Activated T-helper 17 cell treated with anti-CD3 and anti-CD28 coated beads, Interleukin-2, amount 50 U/mL, for 72 hours (primary cell): ENCODE measurements at places on chromosomes 5 and 9.
A peak's percentile ranks its signal among the peaks of the same experiment; 100 is the strongest.

DNA sequence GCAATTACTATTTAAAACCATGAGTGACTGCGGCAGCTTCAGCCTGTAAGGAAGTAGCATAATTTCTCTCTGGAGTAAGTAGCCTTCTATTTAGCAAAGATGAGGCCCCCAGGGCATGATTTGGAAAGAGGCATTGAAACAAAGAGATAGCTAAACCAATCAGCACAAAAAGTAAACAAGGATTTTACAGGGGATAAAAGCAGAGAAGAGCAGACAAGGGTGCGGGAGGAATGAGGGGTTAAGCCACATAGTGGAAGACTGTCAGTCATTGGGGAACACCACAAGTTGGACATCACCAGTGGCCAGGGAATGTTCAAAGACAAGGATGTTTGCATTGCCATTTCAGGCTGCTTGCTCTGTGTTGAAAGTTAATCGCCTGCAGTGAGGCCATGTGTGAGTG is 24.0 kb upstream of the C5orf63 start:
- no peak for ATAC-seq

GRCh38 chr5:143680672-143681259 is 131.2 kb upstream of the HMHB1 start:
- no peak for ATAC-seq

DNA sequence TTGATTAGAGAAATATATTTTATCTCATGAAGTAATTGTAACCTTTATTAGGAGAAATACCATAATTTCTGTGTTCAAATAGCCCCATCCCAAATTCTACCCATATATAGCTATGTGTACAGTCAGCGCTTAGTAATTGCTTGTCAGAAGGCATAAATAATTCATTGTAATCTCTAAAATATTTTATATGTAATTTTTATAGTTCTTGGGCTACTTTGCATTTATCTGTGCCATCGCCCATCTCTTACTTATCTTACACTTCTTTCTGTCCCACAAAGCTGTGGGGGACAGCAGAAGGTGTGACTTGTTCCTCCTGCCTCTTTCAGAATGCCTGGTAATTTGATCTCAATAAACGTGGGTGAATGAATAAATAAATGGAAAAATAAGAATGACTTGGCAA is 5.5 kb downstream of the ADAMTSL1 start:
- no peak for ATAC-seq

GRCh38 chr9:105216440-105217178 is 27.8 kb upstream of the SLC44A1 start:
- ATAC-seq, result no peak

DNA sequence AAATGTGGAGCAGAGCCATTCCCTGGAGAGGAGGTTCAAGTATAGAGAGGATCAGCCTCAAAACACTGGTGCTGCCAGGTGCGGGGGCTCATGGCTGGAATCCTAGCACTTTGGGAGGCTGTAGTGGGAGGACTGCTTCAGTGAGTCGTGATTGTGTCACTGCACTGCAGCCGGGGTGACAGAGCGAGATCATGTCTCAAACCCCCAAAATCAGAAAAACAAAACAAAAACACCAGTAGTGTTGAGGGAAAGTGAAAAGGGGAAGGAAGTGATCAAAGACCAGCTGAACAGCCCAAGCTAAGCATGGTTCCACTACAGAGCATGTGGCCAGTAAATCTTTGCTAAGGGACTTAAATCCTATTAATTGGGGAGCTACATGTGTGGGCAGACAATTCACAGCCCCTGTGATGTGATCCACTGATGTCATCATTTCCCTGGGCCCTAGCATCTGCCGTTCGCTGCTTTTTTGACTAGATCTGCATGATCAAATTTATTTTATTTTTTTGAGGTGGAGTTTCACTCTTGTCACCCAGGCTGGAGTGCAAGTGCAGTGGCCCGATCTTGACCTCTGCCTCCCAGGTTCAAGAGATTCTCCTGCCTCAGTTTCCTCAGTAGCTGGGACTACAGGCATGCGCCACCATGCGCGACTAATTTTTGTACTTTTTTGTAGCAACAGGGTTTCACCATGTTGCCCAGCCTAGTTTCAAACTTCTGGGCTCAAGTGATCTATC is 2.7 kb upstream of the PCBD2 start:
- ATAC-seq, result no peak

DNA sequence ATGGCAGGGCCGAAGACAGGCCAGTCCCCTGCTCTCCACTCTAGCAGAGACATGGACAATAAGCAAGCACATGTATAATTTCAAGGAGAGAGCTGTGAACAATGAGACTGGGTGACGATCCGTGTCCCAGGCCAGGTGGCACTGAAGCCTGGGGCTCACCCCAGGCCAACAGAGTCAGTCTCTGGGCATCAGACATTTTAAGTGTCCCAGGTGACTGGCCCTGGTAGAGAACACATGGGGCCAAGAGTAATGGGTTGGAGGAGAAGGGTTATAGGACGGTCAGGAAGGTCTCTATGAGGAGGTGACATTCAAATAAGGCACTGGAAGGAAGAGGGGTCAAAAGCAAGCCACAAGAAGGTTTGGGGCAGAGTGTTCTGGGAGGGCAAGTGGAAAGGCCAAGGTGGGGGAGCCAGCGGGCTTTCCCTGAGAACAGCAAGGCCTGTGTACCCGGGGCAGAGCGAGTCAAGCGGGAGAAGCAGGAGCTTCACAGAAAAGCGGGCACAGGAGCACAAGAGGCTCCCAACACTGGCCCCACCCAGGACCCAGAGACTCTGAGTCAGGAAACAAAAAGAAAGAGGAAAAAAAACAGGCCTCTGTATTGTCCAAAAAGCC is 1.1 kb upstream of the AKNA start:
- ATAC-seq, result no peak

GRCh38 chr5:6749026-6749716 is 35.9 kb downstream of the TENT4A start:
- ATAC-seq, result no peak

GRCh38 chr5:9782826-9783560 is 152.8 kb upstream of the TAS2R1 start:
- ATAC-seq, result no peak

DNA sequence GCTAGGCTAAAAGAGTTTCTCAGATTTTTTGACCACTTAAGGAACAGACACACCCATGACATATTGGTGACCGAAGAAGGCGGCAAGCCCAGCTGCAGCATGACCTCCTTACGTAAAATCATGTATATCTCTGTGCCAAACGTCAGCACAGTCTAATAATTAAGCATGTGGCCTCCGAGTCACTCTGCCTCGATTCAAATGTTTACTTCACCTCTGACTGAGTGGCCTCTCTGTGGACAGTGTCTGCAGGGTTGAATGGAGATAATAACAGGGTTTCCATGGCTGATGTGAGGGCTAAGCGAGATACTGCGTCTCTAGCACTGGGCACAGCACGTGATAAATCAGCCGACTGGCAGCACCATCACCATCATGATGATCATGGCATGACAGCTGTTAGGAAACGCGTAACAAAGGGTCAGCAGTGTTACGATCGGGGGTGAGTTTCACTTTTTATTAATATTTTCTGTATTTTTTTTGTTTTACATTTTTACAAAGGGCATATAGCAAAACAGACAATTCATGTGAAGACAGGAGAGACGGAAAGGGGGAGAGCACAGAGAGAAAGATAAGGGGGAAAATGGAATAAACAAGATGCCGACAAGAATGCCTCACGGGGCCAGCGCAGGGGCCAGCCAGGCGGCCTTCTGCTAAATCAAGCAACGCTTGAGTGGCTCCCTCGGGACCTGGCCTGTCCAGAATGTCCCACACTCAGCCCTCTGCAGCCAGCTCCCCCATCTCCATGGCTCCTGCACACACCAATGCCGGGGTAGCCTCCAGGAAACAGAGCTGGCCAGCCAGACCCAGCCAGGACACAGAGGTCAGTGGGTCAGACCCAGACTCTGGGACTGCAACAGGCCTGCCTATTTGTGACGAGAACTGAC is 60.3 kb downstream of the ADAMTS2 start:
- no peak for ATAC-seq

GRCh38 chr5:78162253-78162862 is 132.1 kb downstream of the AP3B1 start:
- ATAC-seq, result no peak

GRCh38 chr9:3268223-3268622 is 257.6 kb downstream of the RFX3 start:
- ATAC-seq, result no peak

- ATAC-seq, result no peak
These were observed 124.3 kb downstream of the SUSD1 start for GRCh38 chr9:112050544-112051475.

DNA sequence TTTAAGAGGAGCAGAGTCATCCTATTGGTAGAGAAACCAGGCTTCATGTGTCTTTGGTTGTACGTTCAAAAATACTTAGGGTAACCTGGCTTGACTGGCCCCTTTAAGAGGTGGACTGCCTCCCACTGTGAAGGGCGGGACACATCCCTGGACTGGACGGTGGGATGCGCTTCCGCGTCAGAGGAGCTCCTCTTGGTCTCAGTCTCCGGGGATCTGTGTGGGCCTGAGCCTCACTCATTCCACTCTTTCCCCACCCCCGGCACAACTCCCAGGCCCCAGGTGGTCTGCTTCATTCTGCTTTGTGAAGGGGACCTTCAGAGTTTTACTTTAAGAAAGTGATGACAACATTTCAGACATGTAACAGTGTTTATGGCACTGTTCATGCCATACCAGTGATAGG is 601.1 kb downstream of the IRX1 start:
- no peak for ATAC-seq

DNA sequence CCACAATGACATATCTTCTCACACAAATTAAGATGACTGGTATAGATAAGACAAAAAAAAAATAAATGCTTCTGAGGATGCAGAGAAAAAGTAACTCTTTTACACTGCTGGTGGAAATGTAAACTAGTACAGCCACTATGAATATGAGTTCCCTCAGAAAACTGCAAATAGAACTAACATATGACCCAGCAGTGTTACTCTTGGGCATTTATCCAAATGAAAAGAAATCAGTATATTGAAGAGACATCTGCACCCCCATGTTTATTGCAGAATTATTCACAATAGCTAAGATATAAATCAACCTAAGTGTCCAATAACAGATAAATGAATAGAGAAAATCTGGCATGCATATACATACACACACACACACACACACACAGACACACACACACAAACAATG is 83.0 kb upstream of the FAM174A start:
- no peak for ATAC-seq

- ATAC-seq, result no peak
These were observed 180.2 kb downstream of the AOPEP start for GRCh38 chr9:94906713-94907112.

GRCh38 chr9:34802916-34803315 is 93.0 kb upstream of the CCL21 start:
- ATAC-seq, result no peak

DNA sequence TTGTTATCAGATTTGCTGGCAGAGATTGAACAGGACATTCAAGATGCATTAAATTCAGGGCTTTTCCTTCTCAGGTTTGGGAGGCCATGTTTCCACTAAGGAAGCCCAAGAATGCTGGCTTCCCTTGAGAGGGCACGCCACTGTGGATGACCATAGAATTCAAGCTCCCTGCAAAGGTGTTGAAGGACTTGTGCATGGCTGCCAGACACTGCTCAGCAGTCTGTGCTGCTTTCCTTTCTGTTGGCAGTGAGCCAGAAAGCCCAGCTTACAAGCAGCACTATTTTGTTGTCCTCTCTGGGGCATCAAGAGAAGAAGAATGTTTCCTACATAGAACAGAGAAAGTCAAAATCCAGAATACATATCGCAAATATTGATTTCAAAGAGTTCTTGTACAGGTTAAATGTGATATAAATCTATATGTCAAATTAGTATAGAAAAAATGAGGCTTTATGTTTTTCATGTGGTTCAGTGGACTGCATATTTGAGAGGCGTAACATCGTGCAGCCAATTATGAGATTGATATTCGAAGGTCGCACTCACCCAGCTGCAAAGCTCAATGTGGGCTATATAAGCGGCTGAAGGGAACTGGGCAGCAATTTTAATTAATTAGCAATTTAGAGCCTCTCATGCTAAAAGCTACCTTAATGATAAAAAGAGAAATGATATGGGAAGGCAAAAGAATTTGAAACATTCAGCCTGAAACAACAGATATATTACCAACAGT is 103.1 kb upstream of the ISL1 start:
- ATAC-seq, result no peak

GRCh38 chr5:11822598-11822997 is 81.6 kb downstream of the CTNND2 start:
- ATAC-seq, result no peak

GRCh38 chr9:20557890-20558565 is 64.3 kb downstream of the MLLT3 start:
- no peak for ATAC-seq

GRCh38 chr9:131084661-131085369 is 11.5 kb upstream of the AIF1L start:
- no peak for ATAC-seq

- ATAC-seq, result no peak
These were observed 137.9 kb downstream of the MPDZ start for GRCh38 chr9:13141629-13142028.

GRCh38 chr5:2710910-2711309 is 40.6 kb downstream of the IRX2 start:
- ATAC-seq, result no peak

- no peak for ATAC-seq
These were observed 2.9 kb downstream of the TTC23L start for GRCh38 chr5:34841816-34842215.

- ATAC-seq, result no peak
These were observed 17.2 kb downstream of the FOXD1 start for GRCh38 chr5:73431204-73431851.

GRCh38 chr9:128912270-128912853 is 8.4 kb upstream of the PHYHD1 start:
- ATAC-seq, result peak; percentile 86

GRCh38 chr9:134591573-134591981 is 50.0 kb upstream of the COL5A1 start:
- no peak for ATAC-seq

- ATAC-seq, result no peak
These were observed 49.7 kb upstream of the TEX48 start for GRCh38 chr9:114731701-114732100.

DNA sequence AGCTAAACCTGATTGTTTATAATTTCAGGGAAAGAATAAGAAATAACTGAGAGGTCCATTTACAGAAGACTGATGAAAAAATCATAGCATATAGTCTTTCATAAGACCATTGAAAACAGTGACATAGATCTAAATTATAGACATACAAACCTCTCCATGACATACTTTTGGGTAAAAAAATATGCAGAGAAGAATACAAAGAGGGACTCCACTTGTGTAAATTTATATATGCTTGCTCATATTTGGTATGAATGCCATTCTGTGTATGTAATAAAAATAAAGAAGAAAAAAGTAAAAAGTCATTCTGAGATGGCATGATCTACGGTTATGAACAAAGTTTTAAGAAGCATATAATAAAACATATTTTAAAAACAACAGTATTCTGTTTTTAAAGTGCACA is 310.7 kb downstream of the ASTN2 start:
- ATAC-seq, result no peak

DNA sequence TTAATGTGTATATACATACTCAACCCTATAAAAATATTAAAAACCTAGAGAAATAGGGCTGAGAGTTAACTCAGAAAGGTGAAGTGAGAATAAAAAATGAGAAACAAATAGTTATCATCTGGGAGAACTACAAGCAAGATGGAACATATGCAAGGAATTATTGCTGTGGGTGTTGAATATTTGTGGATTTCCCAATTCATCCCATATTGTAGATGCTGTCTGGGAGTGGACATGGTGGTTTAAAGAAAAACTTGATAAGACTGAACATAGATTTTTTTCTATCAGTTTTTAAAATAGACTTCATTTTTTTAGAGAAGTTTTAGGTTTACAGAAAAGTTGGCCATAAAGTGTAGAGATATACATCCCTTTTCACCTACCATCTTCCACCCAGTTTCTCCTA is 263.5 kb downstream of the SPATA31D1 start:
- no peak for ATAC-seq

- no peak for ATAC-seq
These were observed 375.0 kb downstream of the TMEM232 start for GRCh38 chr5:110351430-110351829.

GRCh38 chr9:92187989-92188714 is 72.9 kb upstream of the SPTLC1 start:
- ATAC-seq, result no peak
